ENCODE measurements at places on chromosomes 16 and 17.

DNA sequence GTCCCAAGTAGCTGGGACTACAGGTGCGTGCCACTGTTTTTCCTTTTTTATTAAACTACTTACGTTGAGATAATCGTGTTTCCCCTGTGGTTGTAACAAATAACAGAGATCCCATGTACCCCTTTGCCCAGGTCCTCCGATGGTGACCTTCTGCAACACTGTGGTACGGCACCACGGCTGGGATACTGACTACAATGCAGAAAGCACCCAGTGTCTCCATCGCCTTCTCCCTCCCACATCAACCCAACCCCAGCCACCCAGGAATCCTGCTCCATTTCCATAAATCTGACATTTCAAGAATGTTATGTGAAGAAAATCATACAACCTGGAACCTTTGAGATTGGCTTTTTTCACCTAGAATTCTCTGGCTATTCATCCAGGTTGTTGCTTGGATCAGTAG is 22.1 kb downstream of the MPRIP start:
- no peak for DNase-seq

DNA sequence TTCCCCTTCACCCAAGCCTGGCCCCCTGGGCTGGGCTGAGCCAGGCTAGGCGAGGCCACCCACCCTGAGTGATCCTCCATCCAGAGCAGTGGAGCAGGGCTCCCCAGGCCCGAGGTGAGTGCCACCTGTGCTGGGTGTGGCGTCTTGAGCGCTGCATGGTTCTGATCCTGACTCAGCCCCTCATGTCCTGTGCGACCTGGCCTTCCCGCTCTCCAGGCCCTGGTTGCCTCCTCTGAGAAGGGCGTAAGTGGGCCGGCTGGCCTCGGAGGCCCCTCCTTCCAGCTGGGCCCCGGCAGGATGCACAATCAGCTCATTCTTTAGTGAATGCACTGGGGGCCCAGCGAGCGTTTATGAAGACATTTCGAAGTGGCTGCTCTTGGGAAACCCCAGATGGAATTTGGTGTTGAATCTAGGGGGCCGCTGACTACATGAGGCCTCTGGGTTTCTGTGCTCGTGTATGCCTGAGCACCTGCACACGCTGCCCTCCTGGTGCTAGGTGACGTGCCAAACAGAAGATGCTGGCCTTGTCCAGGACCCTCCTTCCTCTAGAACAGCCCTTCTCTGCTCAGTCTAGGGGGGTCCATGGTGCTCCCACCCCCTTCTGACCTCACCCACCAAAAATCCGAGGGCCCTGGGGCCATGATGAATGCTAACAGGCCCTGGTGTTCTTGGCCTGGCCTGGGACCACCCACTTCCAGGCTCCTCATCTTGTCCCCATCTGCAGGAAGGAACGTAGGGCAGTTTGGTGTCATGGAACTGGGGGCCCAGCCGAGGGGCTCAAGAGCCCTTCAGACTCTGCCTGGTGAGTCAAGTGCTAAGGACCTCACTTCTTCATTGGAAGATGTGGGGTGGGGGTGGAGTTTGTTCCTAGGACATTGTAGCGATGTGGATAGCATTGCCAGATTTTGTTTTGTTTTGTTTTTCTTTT is 3.6 kb upstream of the TMEM92 start:
- DNase-seq, result no peak

DNA sequence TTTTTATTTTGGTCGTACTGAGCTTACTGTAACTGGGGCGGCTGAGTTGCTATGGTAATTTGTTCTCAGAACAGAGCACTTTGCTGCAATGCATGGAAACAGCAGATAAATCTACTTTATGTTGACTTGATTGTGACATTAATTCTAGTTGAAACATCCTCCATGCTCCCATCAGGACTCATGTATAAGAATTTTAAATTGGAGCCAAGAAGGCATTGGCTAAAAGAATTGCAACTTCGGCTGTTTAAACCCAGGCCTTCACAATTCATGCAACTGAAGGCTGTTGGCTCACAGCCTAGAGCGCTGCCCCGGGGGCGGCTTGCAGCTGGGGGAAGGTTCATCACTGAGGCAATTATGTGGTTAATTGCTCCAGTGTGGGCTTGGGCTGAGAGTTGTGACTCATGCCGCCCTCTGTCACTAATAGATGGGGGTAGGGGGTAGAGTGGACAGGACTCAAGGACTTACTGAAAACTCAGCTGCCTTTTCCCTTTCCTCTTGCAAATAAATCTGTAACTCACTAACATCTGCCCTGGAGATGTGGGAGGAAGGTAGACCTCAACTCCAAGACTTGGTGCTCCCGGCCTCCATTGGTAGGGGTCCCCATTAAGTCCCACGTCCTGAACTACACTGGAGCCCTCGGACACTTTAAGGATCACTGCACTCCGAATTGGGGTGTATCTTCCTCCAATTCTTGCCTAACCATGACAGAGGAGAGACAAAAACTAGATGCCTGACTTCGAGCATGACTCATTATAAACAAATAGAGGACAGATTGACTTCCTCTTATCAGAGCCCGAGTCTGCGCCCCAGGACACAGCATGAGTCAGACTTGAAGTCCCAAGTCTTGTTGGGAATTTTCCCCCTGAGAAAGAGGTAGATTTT is 37.5 kb downstream of the ERCC4 start:
- no peak for DNase-seq

- DNase-seq, result no peak
These were observed 6.7 kb upstream of the TOB1 start for GRCh38 chr17:50872710-50873424.

DNA sequence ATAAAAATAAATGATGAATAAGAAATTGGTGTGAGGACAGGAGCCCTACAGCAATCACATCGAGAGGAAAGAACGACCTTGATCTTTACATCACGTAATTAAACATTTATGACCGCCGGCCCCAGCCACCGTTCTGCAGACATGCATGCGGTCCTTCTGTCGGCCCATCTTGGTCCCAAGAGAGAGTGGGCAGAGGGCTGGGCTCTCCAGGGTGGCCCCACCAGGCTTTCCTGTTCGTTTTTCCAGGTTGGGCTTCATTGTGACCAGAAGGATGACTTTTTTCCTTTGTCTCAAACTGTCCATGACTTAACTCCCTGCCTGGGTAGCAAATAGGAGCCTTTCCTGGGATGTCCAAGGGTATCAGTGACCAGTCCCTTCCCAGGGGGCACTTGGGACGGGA is 3.3 kb upstream of the CRISPLD2 start:
- DNase-seq, result no peak

DNA sequence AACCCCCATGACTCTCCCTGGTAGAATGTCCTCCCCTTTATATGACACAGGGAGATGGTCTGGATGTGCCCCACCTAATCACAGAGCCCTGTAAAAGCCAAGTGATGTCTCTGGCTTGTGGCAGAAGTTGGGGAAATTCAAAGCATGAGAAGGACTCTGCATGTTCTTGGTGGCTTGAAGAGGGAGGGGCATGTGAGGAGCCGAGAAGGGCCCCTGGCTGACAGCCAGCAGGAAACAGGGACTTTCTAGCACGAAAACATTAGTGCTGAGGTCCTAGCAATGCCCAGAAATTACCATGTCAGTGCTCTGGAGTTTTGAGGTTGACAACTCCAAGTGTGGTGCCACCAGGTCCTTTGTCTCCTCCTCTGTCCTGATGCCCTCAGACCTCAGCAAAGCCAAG is 75.9 kb downstream of the USP22 start:
- DNase-seq, result no peak

DNA sequence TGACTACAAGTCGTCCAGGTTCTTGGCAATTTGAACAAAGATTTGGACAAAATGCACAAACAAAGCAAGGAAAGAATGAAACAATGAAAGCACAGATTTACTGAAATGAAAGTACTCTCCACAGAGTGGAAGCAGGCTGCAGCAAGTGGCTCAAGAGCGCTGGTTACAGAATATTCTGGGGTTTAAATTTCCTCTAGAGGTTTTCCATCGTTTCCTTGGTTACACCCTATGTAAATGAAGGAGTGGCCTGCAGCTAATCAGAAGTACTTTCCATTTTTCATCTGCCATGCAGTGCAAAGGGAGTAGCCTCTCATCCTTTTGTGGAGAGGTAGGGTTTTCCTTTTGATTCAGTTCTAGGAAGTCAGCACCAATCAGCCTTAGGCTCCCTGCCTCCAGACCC is 11.8 kb downstream of the STXBP4 start:
- DNase-seq, result no peak

DNA sequence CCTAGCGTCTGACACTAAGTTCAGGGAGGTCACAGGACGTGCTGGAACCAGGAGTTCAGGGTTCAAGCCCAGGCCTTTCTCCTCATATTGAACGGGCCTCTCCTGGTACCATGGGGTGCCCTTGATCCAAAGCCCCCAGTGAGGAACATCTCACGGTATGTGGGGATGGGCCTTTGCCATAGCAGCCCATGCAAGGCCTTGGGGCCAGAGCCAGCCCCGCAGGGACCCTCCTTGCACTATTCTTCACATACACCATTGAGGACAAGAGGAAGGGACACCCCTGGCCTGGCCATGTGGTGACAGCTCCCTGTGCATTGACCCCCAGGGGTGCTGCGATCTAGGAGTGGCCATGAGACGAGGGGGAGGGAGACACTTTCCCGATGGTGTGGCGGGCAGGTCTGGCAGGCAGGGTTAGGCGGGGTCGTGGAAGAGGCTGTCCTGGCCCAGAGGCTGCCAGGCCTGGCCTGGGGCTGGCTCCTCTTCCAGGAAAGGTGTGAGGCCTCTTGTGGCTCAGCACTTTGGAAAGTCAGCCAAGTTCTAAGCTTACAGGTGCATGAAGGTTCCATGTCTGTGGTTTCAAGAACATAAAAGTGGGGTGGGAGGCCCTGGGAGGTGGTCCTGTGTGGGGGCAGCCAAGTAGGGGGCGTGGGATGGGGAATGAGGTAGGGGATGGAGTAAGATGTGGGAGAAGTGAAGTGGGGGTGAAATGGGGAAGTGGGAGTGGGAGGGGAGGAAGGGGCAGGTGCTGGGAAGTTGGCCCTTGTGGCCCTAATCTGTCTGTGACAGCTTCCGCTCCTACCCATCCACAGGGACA is 88.7 kb upstream of the CBX4 start:
- DNase-seq, result no peak

DNA sequence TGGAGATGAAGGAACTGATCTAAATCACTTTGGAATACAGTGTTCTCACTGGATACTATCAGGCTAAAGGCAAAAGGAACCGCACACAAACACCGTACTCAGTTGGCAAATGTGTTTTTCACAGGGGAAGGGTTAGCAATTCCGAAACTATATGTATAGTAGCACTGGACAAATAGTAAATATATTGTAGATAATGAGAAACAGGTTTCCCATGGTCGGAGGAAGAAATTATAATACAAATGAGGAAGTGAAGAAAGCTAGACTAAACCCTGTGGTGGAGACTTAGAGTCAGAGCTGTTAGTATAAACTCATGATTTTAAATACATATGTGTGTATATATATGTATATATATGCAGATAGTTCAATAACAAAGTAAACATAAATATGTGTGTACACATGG is 414.1 kb upstream of the SALL1 start:
- no peak for DNase-seq

- no peak for DNase-seq
These were observed 45.5 kb downstream of the TMEM132E start for GRCh38 chr17:34624767-34625383.

GRCh38 chr16:86224126-86224525 is 286.2 kb upstream of the FOXF1 start:
- no peak for DNase-seq

GRCh38 chr16:11326084-11326736 is 19.0 kb upstream of the RMI2 start:
- DNase-seq, result no peak

DNA sequence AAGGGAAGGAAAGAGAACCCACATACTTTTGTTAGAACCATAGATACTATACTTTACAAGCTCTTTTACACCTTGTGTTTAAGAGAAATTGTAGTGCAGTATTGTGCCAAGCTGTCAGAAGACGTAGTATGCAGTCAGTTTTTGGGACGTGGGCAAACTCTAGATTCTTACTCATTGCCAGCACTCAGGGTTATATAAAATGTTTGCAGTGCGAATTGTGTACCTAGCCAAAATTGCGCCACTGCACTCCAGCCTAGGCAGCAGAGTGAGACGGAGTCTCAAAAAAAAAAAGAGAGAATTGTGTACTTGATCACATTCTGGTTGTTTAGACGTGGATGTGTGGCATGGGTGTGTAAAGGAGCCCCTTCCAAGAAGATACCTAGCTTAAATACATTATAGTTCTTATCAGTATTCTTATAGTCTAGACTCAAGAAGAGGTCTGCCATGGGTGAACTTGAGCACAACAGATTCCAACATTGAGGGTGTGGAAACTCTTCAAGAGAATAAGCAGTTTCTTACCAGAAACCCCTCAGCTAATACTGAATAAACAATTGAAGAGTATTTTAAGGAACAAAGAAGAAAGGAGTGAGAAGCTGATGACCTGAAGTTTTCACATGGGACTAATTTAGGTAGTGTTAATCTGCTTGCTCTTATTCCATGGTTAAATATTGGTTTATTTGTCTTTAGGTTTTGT is 27.4 kb upstream of the MRC2 start:
- DNase-seq, result no peak

- no peak for DNase-seq
These were observed 3.6 kb upstream of the XAF1 start for GRCh38 chr17:6752068-6752909.

- DNase-seq, result no peak
These were observed 470 bp downstream of the DCUN1D3 start for GRCh38 chr16:20899477-20900298.

DNA sequence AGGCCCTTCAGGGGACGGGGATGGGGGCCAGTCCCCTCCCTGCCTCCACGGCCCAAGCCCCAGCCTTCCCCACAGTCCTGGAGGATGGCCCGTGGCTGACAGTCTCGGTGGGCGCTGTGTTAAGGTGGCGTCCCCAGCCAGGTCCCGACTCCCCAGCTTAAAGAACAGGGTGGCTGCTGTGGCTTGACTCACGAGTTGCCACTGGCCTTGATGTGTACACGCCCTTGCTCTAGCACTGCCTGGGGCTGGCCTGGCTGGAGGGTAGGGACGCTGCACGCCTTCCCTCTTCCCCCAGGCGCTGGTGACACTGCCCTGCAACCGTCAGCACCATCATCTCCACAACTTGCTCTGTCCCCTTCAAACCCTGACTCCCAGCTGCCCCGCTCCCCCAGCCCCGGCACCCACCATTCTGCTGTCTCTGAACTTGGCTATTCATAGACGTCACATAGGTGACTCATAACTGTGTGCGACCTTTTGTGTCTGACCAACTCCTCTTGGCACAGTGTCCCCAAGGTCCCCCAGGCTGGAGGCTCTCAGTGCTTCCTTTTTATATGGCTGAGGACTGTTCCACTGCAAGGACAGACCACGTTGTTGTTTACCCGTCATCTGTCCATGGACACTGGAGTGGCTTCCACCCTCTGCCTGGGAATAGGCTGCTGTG is 6.3 kb downstream of the GNPTG start:
- DNase-seq, result no peak

DNA sequence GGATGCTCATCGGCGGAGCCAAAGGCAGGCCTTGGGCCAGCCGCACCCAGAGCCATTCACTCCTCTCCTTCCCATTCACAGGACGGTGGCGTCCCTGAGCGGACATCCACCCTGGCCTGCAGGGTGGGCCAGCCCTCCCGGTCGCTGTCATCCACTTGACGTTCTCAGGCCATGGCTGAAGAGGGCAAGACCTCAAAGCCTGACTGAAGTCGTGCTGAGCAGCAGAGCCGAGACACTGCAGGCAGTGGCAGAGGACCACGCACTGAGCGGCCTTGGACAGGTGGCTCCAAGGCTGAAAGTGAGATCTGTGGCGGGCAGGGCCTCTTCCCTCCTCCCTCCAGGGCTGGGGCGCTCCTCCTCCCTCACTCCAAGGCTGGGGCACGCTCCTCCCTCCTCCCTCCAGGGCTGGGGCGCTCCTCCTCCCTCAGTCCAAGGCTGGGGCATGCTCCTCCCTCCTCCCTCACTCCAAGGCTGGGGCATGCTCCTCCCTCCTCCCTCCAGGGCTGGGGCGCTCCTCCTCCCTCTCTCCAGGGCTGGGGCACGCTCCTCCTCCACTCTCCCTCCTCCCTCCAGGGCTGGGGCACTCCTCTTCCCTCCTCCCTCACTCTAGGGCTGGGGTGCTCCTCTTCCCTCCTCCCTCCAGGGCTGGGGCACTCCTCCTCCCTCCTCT is 24.1 kb downstream of the GNPTG start:
- DNase-seq, result no peak

All from NCI-H2029 treated with DMSO at 0.1 percent for 48 hours (cell line).